ENCODE measurements at places on chromosomes 3 and 15.

- DNase-seq, result no peak
Measured at GRCh38 chr15:69555080-69555479, 102.5 kb downstream of the RPLP1 start.

- DNase-seq, result no peak
Measured at GRCh38 chr3:74273555-74274402, 340.7 kb downstream of the CNTN3 start.

DNA sequence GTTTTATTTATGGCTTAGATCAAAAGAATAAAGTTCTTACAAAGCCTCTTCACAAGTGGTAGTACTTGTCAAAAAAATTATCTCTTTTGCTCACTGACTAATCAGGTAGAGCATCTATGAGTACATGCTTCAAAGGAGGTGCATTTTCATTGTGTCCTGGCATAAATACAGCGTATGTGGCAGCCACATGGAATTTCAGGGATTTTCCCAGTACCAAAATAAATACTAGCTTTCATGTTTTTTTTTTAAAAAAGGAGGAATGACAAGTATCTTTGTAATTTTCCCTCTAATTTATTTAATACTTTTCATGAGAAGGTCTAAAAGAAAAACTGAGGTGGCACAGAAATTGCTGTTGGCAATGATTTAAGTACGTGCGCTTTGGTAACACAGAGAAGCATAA, 597.8 kb upstream of the ALCAM start:
- DNase-seq, result no peak

DNA sequence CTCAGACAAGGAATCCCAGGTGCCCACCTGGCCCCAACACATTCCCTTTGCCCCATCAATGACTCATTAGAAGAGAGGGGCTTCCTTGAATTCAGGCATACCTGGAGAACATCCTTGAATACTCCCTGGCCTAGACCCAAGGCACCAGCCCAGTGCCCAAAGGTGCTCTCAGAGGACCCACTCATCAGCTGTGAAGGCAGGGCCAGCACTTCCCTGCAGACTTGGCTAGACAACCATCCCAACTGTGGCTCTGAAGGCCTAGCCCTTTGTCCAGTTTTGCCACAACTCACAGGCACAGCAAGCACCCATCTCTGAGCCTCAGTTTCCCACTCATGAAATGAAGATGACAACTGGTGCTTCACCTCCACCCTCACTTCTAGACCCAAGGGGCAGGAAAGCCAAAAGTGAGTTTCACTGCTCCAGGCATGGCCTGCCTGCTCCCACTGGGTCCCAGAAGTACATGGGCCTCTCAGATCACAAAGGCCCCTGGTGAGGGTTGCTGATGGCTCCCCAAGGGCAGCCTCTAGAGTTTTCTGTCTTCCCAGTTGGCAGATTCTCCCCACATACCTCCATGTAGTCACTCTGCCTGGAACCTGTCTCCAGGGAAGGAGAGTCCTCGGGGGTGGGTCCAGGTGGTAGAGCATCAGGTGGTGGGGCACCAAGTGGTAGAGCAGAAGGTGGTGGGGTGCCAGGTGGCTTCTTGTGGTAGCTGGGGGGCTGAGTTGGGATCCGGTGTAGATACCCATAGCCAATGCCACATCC, 7.5 kb downstream of the GORASP1 start:
- DNase-seq, result no peak

GRCh38 chr3:99175276-99175812, 273.8 kb upstream of the DCBLD2 start:
- no peak for DNase-seq

- no peak for DNase-seq
Measured at GRCh38 chr15:82910721-82911120, 41.8 kb downstream of the HOMER2 start.

- no peak for DNase-seq
Measured at GRCh38 chr3:14304101-14305045, 98.0 kb upstream of the SLC6A6 start.

DNA sequence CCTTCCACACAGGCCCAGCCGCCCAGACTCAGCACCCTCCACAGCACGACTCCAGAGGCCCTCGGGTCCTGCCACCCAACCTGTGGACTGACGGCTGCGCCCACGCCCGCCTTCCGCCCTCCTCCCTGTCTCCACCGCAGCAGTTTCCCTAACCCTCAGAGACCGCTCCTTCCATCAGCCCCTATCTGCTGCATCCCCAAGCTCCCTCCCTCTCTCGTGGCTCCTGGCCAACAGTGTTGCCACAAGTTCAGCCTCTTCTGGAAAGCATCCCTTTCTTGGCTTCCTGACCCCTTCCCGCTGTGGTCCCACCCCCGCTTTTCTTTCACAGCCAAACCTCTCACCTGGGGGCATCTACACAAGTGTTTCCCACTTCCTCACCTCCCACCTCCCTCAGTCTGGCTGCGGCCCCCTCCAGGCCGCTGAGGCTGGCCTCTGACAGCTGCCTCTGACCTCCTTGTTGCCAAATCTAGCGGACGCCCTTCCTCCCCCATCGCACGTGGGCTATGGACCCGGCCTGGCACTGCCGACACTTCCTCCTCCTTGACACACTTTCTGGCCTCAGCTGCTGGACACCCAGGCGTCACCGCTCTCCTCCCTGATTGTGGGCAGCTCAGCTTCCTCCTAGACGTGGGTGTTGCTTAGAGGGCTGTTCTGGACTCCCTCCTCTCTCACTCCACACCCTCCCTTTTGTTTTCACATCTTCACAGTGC, 168.8 kb upstream of the TLE3 start:
- no peak for DNase-seq

- DNase-seq, result peak; percentile 13
Measured at GRCh38 chr3:167740961-167741587, 5.6 kb downstream of the SERPINI1 start.

DNA sequence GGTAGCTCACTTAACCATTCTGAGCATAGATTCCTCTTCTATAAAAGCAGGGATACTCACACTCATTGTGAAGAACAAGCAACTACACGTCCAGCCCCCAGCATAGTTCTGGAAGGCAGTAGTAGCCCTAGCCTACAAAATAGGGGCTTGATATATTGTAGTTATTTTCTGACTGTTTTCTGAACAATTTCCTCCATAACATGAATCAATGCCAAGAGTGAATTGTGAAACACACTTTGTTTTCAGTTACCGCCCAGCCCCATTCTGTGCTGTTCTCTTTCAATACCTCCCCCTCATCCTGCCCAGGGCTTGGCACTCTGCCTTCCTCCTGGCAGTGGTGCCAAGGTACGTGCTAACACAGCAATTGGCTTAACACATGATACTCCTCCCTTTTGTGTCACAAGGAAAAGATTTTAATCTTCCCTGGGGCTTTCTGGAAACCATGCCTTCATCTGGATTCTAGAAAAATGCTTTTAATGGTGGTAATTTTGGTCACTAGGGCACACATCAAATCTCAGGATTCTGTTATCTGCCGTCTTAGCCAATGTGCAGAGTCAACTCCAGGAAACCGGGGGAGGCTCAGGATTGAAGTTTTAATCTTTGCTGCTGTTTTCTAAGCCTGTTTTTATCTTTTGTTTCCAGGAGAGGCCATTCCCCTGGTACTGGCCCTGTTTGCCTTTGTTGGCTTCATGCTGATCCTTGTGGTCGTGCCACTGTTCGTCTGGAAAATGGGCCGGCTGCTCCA, 37.2 kb downstream of the IL20RB start:
- no peak for DNase-seq

GRCh38 chr15:65094294-65094995, 17.9 kb downstream of the KBTBD13 start:
- DNase-seq, result no peak

DNA sequence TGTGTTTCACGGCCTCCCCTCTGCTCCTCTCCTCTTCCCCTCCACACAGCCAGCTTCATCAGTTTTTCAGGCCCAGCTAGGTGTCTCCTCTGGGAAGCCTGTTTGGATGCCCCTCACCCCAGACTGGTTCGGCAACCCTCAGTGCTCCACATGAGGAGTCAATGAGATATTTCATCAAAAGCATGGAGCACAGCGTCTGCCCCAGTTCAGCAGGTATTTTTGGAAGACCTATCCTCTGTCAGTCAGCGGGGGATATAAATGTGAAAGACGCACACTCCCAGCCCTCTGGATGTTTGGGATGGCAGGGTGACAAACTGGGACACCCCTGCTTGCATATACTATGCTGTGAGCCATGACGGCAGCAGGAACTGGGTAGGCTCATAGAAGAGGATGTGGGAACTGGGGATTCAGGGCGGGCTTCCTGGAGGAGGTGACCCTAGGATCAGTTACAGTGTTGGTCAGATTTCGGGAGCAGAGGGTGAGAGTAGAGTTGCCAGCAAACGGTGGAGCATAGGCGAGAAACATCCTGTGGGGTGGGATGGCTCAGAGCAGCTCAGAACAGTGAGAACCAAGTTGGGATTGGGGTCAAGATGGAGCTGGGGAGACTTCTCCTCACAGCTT, 42.9 kb downstream of the PXYLP1 start:
- no peak for DNase-seq

GRCh38 chr3:184765047-184765729, 46.8 kb upstream of the VPS8 start:
- DNase-seq, result no peak

DNA sequence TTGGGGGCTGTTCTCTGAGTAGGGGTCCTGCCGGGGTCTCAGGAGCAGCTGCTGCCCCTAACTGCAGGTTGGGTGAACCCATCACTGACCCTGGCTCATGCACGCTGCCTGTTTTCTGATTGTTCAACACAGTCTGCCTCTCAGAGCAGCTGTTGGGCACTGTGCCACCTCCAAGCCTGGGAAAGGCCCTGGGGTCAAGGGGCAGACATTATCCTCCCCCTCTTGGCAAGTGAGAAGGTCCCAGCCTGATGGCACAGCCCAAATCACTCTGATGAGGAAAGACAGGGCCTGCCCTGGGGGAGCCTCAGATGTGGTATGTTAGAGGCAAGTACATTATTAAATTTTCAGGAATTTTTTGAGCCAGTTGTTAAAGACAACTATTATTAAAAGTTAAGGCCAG, 14.1 kb upstream of the GNAT1 start:
- DNase-seq, result no peak

DNA sequence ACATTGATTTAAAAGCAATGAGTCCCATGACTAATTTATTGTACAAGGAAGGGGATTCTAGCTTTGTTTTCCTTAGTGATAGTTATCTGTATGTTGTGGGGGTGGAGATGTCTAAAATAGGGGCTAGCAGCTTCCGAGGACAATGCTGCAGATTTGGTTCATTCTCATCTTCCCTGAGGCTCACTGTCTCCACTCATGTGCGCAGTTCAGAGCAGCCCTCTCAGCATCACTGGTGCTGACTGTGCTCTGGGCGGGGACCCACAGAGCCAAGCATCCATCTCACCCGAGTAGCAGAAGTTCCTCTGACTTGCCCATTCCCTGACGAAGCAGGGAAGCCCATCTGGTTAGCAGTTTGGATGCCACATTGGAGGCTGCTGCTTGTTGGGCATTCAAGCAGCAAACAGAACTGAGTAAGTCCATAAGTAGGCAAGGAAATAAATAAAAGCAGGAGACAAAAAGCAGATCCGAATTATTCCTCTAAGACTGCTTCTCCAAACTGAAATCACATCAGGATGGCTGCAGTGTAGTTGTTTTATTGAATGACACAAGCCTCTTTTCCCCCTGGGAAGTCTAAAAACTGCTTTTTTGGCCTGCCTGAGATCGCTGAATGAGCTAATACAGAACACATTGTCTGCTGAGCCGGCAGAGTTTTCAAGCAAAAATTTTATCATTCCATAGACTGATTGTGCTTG, 27.5 kb downstream of the RARB start:
- no peak for DNase-seq

GRCh38 chr15:40471808-40472150, 995 bp downstream of the CHST14 start:
- no peak for DNase-seq

GRCh38 chr3:165476399-165477060, 280.3 kb upstream of the SLITRK3 start:
- no peak for DNase-seq

DNA sequence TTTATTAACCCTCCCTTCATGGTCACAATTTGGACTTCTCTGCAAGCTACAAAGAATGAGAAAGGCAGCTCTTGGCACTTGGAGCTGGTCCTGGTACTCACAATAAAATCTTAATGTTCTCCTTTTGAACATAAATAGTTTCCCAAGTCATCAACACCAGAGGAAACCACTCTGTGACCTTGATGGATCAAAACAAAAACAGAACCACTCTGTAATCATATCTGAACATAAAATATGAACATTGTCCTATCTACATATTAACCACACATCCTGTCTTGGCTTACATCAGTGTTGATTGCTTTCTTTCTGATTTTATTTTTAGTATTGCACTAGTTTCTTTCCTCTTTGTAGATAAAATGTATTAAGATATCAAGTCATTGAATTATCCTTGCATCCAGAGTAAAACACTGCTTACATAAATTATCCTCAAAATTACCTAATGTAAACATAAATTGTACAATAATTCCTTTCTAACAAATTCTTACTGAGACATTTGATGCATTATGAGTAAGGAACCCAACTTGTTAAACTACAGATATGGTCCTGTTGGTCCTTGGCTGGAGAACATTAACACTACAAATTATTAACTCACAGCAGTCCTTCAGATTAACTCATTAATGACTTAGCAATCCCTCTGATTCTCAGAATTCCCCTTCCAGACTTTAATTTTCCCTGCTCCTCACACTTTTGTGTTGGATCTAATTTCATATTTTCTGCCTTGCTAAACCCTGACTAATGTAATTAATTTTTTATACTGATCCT, 860.5 kb downstream of the DIPK2A start:
- DNase-seq, result no peak

DNA sequence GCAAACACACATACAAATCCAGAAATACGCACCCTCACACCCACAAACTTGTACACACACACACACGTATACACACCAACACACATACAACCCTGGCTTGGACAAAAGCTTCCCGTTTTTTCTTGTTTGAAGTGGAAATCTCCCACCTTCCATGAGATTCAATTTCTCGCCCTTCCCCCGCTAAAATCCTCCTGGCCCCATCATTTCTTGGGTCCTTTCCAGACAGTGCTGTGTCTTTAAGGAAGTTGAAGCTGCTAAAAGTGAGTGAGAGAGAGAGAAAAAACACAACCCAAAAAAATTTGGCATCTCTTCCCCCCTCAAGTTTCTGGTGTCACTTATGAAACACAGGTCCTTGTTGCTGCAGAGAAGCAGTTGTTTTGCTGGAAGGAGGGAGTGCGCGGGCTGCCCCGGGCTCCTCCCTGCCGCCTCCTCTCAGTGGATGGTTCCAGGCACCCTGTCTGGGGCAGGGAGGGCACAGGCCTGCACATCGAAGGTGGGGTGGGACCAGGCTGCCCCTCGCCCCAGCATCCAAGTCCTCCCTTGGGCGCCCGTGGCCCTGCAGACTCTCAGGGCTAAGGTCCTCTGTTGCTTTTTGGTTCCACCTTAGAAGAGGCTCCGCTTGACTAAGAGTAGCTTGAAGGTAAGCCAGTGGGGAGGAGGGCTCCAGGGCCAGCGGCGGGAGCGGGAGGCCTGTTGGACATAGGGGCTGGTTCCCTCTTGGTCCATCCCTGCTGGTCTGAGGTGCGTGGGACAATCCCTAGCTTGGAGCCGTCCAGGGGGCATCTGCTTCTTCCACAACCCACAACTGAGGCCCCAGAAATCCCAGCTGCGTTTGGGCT, at the start of gene ISLR:
TSS of gene ISLR (plus strand) at position 331 of the 839 bp plus-strand sequence. CDS start 1,149 bp downstream, outside the sequence.
- DNase-seq, result no peak

- no peak for DNase-seq
Measured at GRCh38 chr15:85027033-85027380, 45.4 kb downstream of the PDE8A start.
